ENCODE measurements at places on chromosomes 2 and 18. TPM values are rescaled to one million over a fixed set of nuclear protein-coding genes. Genes with fewer than 3 reads are reported as not detected.

The BUB1 gene
- polyA plus RNA-seq = 23.9 TPM

The FBXO48 gene
- 0.49 TPM for polyA plus RNA-seq

The SLC4A3 gene
- polyA plus RNA-seq = 7.6 TPM

The MRO gene
- polyA plus RNA-seq = not detected

The G6PC2 gene
- not detected for polyA plus RNA-seq

The EPB41L3 gene
- 6.5 TPM for polyA plus RNA-seq

The MAP3K19 gene
- not detected for polyA plus RNA-seq

GRCh38 chr2:12305931-12306330, 410.8 kb upstream of the TRIB2 start:
- DNase-seq = no peak

- no peak for DNase-seq
Observed at GRCh38 chr2:240220371-240220770, 79.9 kb upstream of the OTOS start.

DNA sequence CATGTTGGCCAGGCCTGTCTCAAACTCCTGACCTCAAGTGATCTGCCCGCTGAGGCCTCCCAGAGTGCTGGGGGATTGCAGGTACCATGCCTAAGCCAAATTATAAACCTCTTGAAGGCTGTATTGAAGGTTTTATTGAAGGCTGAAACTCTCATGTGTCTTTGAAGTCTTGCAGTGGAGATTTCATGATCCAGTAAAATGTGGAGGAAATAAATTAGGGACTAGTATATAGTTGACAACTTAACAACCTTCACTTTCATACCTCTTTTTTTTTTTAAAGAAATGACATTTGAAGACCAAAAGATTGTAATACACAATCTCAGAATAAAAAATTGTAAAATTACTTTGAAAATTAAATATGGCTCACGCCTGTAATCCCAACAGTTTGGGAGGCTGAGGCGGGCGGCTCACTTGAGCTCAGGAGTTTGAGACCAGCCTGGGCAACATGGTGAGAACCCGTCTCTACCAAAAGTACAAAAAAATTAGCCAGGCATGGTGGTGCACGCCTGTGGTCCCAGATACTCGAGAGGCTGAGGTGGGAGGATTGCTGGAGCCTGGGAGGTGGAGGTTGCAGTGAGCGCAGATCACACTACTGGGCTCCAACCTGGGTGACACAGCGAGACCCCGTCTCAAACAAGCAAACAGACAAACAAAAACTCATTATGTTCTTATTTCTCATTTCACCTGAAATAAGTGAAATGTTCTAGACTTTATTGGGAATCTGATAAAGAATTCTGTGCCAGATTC, 8.0 kb downstream of the EML4 start:
- DNase-seq = no peak

- DNase-seq = no peak
Observed at GRCh38 chr2:217875138-217875537, 127.7 kb downstream of the TNS1 start.

DNA sequence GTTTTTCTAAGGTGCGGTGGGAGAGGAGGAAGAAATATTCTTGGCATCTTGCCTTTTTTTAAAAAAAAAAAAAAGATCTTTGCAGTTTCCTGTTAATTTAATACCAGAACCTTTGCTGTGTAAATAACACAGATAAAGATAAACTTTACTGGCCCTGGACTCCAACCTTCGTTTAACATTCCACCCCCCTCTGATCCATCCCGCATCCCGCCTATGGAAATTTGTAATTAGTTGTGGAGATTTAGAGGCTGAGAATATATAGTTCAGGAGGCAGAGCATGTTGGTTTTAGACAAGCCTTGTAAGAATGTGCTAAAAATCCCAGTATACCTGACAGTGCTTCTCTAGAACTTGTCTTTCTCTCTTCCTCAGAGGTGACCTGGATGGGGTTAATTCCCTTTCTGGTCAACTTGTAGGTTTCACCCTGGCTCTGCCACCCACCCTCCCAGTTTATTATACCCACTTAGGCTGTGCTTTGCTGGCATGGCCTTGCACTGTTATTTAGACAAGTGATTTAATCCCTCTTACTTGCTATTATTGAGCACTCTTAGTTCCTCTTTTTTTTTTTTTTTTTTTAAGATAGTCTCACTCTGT, 2.9 kb upstream of the C2orf72 start:
- DNase-seq = no peak

DNA sequence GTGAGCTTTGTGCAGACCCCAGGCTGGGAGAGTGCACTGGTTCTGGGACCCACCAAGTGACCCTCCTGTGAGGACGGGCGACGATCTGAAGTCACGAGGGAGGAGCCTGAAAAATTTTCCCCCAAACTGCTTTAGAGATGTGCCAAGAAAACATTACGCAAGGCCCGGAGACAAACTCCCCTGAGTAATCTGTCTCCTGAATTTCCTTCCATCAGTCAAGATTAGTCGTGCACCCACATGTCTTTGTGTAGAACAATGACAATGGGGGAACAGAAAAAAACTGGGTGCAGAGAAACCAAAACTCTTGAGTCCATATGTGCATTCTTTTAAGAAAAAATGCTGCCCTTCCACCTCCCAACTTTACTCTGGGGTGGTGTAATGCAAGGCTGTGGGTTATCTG, 12.6 kb upstream of the NCK2 start:
- DNase-seq = no peak

- DNase-seq = no peak
Observed at GRCh38 chr18:31206787-31207381, 44.2 kb upstream of the DSC1 start.

GRCh38 chr2:182240862-182241371, 185.9 kb downstream of the PDE1A start:
- DNase-seq = no peak

DNA sequence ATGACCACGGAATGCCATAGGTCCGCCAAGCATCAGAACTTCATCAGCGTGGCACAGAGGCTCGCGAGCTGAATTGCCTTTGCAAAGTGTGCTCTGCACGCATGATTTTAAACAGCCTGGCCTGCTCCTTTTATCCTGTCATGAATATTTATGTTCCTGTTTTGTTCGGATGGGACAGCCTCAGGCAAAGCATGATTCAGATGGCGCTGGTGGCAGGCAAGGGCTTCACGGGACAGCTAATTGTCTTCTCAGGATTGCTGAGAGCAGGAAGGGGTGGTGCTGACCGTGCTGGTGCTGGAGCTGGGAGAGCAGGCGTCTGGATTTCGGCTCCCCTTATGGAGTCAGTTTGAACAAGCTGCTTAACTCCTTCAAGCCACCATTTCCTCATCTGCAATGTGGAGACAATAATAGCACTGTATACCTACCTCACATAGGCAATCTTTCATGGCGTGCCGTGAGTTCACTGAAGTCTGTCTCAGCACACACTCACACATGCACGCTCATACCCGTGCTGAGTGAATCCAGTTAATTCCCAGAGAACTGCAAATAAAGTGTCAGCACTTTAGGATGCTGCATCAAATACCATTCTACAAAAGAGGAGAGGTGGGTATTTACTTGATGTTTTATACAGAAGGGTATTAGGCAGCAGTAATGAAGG, 79.7 kb upstream of the APCDD1 start:
- DNase-seq = peak; percentile 84

GRCh38 chr2:21453723-21454450, 330.1 kb downstream of the TDRD15 start:
- no peak for DNase-seq

GRCh38 chr18:658947-659533, 1.6 kb downstream of the TYMS start:
- DNase-seq = no peak

GRCh38 chr2:168119515-168120141, 127.8 kb downstream of the STK39 start:
- DNase-seq = peak; percentile 8

GRCh38 chr2:241843321-241844065, 15.2 kb downstream of the PDCD1 start:
- DNase-seq = no peak

- no peak for DNase-seq
Observed at GRCh38 chr2:76975752-76976151, 546.4 kb downstream of the LRRTM4 start.

DNA sequence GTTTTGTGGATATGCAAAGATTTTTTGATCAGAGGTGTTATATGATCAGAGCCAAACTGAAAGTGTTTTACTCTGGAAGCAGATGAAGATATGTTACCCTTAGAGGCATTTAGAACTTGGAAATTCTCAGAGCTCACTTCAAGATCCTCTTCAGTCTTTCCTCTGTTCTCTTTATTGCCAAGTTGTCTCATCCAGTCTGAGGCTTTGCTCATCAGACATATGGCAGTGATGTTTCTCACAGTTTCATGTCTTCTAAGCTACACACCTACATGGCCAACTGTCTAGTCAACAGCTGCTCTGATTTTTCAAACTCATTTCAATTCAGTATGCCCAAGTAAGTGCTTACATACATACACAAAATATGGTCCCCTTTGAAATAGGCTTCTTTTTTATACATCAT, 1504.3 kb upstream of the PIK3C3 start:
- no peak for DNase-seq
